GM12864 (cell line): ENCODE measurements at places on chromosomes 12 and 14.

- DNase-seq, result no peak
Observed at GRCh38 chr12:2453076-2453760, 341.6 kb upstream of the FKBP4 start.

DNA sequence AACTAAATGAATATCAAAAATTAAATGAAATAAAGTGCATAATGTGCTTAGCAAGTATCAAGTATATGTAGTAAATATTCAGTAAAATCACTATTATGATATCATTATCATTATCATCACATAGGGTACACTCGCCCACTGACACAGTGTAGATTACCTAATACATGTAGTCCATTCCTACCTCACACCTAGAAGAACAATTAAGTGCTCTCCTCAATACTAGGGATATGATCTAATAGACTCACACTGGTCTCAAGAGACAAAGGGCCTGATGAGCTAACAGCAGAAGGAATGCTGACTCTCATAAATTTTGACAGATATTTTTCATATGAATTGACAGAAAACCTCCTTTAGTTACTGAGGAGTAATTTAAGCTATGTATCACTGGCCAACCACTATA, 29.1 kb downstream of the FSCB start:
- no peak for DNase-seq

GRCh38 chr14:36931791-36932190, 240.6 kb downstream of the SLC25A21 start:
- DNase-seq, result no peak

DNA sequence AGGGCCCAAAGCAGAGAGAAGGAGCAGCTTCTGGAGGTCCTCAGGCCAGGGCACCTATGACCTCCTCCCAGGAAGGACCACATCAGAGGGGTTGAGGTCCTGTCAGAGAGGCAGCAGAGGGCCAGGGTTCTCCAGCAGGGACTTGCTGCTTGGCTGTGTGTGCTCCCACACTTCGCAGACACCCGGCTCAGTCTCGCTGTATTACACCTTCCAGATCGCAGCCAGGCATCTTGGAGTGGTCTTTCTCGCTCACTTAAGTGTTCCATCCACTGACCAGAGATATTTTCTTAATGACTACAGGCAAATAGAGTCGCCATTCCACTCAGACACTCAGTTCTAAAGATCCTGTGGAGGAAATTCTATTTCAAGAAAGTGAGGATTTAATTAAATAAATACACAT, 84.3 kb downstream of the PRIMA1 start:
- DNase-seq, result no peak

DNA sequence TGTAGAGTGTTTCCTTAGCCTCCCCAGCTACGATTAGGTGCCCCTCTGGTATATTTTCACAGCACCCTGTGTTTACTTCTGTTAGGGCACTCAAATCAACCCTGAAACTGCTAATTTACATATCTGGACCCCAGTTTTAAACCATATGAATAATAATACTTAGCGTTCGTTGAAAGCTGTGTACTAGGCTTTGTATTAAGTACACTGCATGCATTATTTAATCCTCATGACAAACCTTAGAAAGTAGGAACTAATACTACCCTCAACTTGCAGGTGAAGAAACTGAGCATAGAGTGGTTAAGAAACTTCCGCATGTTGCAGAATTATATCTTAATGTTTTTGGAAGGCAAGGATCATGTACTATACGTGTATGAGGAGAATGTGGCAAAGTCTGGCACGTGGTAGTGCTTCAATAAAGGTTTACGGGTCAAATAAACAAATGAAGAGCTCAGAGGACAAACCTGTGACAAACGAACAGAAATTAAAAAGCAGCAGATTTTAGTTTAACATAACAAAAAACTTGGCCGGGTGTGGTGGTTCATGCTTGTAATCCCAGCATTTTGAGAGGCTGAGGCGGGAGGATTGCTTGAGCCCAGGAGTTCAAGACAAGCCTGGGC, 22.2 kb upstream of the ARID2 start:
- no peak for DNase-seq

DNA sequence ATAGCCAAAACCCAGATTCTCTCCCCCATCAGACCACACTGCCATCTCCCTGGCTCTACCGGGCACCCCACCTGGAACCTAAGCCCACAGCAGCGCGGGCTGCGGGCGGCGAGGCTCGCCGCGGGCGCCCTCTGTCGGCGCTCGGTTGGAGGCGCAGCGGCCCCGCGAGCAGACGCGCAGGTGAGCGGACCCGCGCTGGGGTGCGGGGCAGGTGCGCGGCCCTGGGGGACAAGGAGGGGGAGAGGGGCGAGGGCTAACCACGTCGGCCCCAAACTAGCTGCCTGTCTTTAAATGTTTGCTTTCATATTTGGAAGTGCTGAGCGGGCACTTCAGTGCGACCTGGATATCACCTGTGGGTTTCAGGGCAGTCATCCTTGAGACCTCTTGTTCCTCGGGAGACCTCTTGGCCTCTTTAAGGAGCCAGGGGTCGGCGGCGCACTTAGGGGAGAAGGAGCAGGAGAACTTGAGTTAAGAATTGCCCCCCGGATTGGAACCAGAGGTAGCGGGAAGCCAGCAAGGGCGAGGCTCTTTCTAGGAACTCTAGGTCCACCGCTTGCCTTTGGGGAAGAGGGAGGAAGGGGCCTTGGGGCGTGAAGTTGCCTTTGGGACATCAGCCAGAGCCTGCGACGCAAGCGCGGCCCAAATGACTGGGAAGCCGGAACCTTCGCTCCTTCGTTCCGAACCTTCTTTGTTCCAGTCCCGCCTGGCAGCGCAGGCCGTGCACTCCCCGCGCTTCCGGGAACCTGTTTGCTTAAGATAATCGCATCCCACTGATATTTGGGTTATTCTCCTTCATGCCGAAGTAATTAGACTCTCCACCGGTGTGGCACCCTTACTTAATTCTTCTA, 78.7 kb downstream of the NEDD1 start:
- DNase-seq, result no peak

GRCh38 chr14:53183611-53184010, 30.5 kb upstream of the DDHD1 start:
- no peak for DNase-seq

DNA sequence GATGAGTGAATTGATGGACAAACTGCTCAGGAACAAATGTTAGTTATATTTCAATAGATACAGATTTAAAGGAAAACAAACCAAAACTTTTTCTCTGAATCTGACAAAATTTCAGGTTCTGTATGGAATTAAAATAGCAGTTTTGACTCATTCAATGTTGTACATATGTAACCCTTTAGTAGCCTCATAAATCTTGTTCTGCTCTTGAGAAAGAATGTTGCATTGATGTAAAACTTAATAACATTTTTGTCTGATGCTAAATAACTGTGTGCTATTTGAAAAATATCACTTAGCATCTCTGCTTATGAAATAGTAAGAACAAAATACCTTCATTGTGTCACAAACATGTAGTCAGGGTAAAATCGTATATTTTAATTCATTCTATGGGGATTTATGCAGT, 168.9 kb upstream of the NOVA1 start:
- DNase-seq, result no peak

GRCh38 chr14:96053600-96054381, 14.6 kb downstream of the C14orf132 start:
- DNase-seq, result no peak

DNA sequence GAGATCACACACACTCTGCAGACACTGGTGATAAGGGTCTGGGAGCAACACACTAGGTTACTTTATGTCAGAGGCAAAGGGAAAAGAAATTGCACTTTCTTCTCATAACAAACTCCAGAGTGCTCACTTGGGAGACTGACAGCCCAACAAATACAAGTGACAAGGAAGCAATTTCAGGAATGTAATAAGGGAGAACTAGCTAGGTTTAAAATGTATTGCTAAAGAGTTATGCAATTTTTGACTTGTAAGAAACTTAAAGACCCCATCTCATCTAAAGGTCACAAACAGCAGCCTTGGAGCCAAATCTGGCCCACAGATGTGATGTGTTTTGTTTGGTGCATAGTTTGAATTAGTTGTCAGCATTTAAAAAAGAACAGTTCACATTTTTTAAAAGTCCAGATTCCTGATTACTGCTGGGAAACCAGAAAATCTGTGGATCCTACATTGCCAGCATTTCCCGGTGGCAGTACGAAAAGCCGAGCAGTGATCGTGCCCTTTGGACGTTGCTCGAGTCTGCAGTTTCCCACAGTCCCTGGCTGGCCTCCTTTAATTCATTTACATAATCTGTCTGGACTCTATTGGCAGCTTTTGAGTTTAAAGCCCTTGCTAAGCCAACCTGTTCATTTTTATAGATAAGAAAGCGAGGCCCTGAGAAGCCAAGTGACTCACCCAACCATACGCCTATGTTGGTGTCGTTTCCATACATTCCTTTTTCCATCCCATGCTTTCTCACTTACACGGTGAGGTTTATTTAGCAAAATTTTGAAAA, 42.0 kb upstream of the ETV6 start:
- DNase-seq, result no peak

DNA sequence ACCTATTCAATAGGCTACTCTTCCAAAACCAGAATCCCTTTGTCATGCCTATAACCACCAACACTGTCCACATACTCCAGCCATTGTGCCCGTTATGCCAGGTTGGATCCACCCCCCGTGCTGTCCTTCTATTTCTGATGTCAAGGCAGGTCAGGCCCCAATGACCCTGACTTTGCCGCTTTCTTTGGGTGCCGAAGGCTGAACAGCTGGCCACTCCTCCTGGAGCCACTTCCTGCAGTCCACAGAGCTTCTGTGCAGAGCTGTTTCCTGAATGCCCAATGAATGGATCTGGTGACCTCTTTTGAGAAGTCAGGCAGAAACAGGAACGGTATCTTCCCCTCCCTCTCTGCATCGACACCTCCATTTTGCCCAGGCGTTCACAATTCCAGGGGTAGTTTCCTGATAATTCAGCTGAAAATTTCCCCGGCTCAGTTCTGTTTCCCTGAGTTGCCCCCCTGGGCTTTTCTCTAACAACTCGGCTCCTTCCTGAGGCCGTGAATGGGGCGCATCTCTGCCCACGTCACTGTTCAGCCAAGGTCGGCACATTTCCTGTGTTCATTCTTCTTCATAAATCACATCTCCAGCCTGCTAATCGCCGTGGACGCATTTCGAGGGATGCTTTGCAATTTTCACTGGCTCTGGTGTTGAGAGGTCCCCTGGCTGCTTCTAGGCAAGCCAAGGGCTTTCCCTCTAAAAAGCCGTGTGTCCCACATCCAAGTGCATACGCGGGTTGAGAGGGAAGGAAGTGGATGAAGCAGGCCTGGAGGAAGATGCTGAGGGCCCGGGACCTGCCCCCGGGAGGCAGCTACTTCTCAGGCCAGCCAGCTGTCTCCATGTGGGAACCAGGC, 86.5 kb downstream of the PAPOLA start:
- no peak for DNase-seq

GRCh38 chr12:40194846-40195245, 30.0 kb upstream of the LRRK2 start:
- no peak for DNase-seq

GRCh38 chr12:93785249-93786010, 108.3 kb downstream of the CRADD start:
- no peak for DNase-seq

DNA sequence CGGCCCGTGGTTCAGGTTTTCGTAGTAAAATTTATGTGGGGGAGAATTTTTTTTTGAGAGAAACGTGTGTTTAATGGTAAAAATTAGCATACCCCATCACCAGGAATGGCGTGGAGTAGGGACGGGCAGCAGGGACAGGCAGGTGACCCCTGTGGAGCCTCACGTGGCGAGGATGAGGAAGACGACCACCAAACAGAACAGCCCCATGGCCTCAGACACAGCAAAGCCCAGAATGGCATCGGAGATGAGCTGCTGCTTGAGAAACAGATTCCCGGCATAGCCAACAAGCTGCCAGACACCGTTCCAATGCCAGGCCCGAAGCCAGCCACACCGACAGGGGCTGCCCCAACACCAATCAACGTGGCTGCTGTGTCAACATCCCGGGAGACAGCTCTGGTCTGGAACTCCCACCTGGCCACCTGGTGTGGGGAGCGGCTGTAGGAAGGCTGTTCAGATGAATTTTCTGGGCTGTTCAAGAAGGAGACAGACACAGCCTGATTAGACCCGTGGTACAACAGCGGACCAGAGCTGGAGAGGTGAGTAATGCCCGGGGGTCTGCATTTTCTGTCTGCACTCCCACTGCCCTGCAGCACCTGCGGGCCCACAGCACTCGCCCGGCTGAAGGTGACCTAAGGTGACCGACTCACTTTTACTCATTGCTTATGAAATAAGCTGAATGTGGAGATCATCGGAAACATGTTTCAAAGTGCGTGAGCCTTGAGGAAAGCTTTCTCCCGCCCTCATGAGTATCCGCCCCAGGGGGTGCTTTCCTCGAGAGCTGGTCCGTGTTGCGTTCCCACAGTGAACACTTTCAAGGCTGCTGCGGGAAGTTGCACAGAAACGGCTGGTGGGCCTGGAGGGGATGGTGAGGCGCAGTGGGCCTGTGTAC, 10.6 kb downstream of the TMEM121 start:
- no peak for DNase-seq

- no peak for DNase-seq
Observed at GRCh38 chr12:4308334-4308950, 12.6 kb upstream of the TIGAR start.

- no peak for DNase-seq
Observed at GRCh38 chr12:49334226-49334625, 2.8 kb downstream of the C1QL4 start.

DNA sequence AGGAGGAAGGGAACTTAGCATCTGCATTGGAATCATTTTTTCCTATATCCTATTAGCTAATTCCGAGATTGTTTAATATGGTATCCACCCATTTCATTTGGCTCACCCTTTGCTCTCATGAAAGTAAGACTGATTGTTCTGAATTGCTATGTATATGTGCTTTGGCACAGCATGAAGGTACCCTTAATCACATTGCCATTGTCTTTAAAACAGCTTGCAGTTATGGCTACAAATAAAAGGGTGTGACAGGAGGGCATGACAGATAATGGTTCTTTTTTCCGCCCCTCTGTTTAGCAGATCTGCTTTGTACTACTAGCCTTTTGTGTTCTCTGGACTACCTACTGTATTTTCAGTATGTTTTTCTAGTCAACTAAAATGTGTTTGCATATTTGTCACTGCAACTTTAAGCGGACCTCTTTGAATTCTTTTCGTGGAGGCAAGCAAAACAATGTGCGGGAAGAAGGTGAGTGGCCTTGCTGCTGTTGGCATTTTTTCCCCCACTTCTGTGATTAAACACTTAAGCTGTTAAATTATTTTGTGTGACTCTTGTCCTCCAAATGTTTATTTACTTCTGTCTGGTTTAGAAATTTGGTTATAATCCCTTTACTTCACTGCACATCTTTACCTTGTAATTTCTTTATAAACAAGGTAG, 35.8 kb downstream of the FBXO34 start:
- DNase-seq, result no peak

- DNase-seq, result no peak
Observed at GRCh38 chr14:95337041-95337595, 17.4 kb upstream of the CLMN start.

- DNase-seq, result no peak
Observed at GRCh38 chr12:62805517-62805916, 129.4 kb downstream of the PPM1H start.

GRCh38 chr12:79848339-79848738, 86.6 kb downstream of the PPP1R12A start:
- DNase-seq, result no peak
